ENCODE measurements at places on chromosomes 12 and 14.

- DNase-seq, result no peak
Observed at GRCh38 chr12:50913224-50913623, 39.1 kb upstream of the HIGD1C start.

GRCh38 chr12:67790660-67791059, 142.1 kb downstream of the DYRK2 start:
- no peak for DNase-seq

DNA sequence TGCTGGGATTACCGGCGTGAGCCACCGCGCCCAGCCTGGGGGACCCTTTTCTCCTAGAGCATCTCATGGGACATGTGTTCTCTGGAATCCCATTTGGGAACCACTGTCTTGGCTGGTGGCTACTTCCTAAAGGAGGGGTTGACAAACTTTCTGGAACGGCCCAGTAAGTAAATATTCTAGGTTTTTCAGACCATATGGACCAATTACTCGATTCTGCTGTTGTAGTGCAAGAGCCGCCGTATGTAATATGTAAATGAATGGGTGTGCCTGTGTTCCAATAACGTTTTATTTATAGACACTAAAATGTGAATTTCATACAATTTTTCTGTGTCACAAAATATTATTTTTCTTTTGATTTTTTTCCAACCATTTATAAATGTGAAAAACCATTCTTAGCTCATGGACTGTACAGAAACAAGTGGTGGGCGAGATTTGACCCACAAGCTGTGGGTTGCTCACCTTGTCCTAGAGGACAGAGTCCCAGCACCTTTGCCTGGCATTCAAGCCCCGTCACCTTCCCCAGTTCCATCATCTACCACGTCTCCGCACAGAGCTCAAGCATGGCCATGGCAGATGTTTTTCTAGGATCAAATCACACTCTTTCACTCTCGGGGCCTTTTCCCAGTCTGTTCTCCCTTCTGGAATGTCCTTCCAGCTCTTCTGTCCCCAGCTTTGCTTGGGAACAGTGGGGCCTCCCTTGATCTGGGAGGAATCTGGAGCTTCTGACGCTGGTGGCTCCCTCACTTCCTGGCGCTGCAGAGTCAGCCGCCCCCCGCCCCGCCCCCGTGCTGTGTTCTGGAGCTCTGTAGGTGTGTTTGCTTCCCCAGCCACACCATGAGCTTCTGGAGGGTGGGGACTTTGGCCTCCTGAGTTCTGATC, 17.9 kb upstream of the RCOR1 start:
- no peak for DNase-seq

GRCh38 chr12:11885261-11886038, 185.3 kb upstream of the BCL2L14 start:
- no peak for DNase-seq

DNA sequence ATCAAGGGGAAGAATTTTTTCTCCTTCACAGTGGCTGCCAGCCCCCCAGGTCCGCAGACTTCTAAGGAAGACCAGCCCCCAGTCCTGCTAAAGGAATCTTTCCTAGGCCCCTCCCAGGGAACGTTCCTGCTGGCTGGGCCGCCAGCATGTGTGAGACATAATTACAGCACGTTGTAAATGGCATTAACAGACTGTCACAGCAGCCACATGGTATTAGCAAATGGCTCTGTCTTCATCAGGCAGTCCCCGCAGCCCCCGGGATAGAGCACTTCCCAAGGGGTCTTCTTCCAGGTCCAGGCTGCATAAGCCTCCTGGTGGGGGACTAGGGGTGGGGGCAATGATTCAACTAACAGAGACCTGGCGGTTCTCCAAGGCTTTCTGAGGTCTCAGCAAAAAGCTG, 34.9 kb upstream of the FAM222A start:
- no peak for DNase-seq

GRCh38 chr12:81257947-81258551, 180.2 kb downstream of the ACSS3 start:
- no peak for DNase-seq

GRCh38 chr12:127742231-127742630, 524.7 kb upstream of the TMEM132C start:
- DNase-seq, result no peak
